ENCODE measurements at places on chromosomes 2 and 18.
A peak's percentile ranks its signal among the peaks of the same experiment; 100 is the strongest.

- DNase-seq, result no peak
Observed at GRCh38 chr18:36769611-36770314, 59.0 kb downstream of the TPGS2 start.

DNA sequence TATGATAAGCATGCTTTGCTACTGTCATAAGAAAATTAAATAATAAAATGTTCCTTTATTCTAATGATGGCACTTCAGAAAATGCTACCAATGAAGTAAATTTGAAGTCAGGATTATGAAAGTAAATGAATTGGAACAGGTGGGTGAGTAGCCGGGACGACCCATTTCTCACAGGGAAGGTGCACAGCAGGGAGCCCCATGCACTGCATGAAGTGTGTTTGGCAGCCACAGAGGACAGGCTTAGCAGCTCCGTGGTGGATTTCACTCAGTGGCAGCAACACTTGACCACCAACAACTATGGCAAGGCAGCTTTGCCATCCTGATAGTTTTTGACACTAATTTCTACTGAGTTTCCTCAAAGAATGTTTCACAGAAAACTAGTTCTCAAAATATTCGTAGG is 146.3 kb downstream of the ATL2 start:
- DNase-seq, result no peak

- no peak for DNase-seq
Observed at GRCh38 chr2:99488539-99489062, 1.2 kb downstream of the REV1 start.

- no peak for DNase-seq
Observed at GRCh38 chr2:25332571-25332970, 9.2 kb downstream of the DNMT3A start.

- no peak for DNase-seq
Observed at GRCh38 chr2:121289271-121289670, 4.3 kb upstream of the TFCP2L1 start.

DNA sequence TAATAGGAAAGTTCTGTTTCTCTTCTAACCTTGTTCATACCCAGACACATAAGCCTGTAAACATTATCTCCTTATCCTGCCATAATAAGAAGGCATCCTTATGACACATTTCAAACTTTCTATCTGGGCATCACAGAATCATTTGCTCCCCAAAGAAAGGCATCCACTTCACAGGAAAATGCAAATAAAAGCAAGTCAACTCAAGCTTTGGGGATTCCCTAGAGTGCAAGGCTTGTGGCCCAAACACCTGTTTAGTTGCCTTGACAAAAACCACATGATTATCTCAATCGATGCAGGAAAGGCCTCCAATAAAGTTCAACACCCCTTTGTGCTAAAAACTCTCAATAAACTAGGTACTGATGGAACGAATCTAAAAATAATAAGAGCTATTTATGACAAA is 195.7 kb upstream of the GALNT5 start:
- DNase-seq, result no peak

GRCh38 chr18:8766559-8767293 is 61.4 kb downstream of the MTCL1 start:
- DNase-seq, result no peak

DNA sequence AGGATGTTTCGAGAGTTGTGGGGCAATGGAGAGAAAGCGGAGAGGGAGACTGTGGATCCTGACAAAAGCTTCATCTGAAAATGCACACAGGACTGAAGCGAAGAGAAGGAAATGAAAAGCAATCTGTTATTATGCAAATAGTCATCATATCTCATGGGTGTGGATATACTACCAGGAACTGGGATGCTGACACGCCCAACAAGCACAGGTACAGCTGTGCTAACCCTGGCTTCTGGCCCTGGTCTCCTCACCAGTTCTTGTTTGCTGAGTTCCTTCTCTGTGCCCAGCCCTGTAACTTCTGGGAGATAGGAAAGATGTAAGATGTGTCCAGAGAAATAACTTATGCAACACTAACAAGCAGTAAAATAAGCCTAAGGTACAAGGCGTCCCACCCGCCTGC is 358.8 kb downstream of the CMPK2 start:
- no peak for DNase-seq

DNA sequence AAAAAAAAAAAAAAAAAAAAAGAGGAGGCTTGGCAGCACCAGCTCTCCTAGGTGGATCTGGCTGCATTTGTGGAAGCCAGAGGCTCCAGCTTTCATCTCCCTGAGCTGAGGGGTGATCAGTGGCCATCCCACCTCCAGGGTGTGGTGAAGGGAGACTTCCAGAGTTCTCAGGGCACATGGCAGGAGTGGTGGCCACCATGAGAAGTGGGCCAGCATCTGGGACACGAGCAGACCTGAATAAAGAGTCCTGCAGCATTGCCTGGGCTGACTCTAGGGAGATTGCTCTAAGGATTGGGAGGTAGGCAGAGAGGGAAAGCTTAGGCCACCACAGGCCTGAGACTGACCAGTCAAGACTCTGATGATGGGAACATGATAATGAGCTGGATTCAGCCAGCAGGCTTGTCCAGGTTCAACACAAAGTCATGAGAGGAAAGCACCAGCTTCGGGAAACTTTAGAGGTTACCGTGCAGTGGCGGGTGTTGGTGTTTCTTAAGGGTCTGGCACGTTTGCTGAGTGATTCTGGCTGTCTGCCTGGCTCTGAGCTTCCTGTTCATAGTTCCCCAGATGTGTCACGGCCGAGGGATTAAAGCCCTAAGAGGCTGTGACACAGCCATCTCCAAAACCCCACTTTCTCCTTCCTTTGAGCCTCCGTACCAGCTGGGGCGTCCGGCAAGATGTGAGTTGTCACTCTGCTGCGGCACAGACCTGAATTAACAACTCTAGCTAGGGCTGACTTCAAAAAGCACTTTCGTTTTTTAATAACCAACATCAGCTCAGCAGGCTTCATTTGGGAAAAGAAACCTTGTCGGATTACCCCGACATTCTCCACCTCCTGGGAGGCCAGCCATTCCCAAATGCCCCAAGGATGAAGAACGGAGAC is 38.3 kb upstream of the IL1R1 start:
- peak; percentile 26 for DNase-seq

DNA sequence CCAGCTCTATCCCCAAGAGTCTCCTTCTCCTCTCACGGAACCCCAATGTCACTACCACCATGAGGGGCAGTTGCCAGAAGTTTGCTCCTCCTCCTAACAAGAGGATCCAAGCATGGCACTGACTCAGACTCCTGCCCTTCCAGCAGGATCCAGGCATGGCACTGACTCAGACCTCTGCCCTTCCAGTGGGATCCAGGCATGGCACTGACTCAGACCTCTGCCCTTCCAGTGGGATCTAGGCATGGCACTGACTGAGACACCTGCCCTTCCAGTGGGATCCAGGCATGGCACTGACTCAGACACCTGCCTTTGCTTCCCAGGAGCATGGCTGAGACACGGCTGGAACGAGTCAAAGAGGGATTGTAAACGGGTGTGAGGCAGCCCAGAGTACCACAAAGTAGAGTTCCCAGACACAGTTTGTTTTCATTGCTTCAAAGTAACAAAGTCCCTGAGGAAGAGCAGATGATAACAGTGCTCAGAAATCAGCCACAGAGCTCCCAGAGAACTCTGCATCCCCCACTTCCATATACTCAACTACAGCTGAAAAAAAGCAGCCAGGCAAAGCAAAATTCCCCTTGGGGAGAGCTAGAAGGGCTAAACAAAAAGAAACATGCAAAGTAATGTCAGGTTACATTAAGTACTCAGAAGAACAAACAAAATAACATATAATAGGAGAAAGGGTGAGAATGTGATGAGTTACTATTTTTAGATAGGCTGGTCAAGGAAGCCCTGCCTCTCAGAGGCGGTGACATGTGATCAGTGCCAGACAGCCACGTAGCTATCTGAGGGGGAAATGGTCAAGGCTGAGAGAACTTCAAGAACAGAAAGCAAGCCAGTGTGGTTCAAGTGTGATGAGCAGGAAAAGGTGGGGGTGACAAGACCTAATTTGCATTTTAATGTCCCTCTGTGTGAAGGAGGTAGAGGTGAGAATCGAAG is 3.0 kb downstream of the BUB1 start:
- DNase-seq, result peak; percentile 21

GRCh38 chr2:230224458-230224857 is 1.1 kb upstream of the SP140 start:
- DNase-seq, result no peak

DNA sequence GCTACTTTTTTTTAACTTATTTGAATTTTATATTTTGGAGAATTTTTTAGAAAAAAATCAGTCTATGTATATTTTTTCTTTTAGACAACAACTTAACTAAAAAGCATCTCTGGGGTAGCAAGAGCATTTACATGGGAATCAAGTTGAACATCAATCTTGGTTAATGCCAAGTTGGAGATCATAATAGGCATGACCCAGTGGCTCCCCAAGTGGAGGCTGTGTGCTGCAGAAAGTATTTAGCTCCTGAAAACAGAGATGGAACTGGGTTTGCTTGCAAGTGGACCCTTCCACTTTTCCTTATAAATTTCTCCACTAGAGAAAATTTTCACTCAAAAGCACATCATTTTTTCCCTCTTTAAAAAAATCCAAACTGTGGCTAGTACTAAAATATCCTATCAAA is 23.9 kb upstream of the CAVIN2 start:
- DNase-seq, result no peak

GRCh38 chr2:237743024-237743423 is 55.6 kb upstream of the RBM44 start:
- DNase-seq, result no peak

GRCh38 chr2:206456078-206456754 is 12.9 kb downstream of the ADAM23 start:
- DNase-seq, result no peak

- no peak for DNase-seq
Observed at GRCh38 chr2:209834767-209835166, 63.1 kb downstream of the UNC80 start.

GRCh38 chr2:138494265-138494966 is 7.2 kb upstream of the SPOPL start:
- DNase-seq, result no peak

DNA sequence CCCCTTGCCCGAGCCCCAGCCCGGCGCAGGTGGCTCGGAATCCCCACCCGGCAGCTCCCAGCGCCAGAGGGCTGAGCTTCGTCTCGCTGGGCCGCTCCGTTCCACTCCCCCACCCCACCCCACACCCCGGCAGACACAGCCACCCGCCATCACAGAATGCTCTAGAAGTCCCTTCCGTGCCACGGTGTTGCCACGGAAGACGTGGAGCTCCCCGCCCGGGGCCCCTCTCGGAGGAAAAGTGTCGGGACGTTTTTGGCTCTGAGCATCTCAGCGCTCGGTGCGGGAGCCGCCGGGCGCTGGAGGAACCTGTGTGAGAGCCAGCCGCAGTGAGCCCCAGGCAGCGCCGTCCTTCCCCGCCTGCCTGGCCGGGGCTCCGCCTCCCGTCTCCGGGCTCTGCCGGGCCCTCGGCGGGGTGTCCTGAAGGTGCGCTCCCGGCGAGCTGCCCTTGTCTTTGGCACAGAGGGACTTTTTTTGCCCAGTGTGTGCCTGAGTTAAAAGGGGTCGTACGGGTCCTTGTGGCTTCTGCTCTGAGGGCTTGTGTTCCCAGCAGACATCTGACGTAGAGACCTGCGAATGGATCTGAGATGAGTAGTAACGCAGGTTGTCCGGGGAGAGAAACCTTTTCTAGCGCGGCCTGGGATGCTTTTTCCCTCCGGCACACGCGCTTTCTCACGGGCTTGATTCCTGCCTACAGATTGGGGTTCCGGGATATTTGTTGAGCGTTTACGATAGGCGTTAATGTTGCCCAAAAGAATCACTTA is 1.8 kb downstream of the ZCCHC2 start:
- peak; percentile 42 for DNase-seq

DNA sequence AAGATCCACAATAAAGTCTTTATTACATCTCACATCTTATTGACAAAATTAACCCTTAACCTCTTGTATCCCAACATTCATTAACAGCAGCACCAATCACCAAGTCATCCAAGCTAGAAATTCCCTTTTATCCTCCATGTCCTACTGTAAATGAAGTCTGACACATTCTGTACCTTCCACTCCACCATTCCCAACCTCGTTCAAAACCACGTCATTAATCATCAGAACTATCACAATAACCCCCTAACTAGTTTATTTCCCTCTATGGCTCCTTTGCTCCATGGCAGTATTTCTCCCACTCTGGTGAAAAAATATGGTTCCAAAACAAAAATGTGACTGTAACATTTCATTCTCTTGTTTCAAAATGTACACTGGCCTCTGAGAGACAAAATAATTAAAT is 1626.2 kb downstream of the LRP1B start:
- no peak for DNase-seq

- DNase-seq, result peak; percentile 53
Observed at GRCh38 chr18:58687871-58688308, 16.6 kb downstream of the MALT1 start.

DNA sequence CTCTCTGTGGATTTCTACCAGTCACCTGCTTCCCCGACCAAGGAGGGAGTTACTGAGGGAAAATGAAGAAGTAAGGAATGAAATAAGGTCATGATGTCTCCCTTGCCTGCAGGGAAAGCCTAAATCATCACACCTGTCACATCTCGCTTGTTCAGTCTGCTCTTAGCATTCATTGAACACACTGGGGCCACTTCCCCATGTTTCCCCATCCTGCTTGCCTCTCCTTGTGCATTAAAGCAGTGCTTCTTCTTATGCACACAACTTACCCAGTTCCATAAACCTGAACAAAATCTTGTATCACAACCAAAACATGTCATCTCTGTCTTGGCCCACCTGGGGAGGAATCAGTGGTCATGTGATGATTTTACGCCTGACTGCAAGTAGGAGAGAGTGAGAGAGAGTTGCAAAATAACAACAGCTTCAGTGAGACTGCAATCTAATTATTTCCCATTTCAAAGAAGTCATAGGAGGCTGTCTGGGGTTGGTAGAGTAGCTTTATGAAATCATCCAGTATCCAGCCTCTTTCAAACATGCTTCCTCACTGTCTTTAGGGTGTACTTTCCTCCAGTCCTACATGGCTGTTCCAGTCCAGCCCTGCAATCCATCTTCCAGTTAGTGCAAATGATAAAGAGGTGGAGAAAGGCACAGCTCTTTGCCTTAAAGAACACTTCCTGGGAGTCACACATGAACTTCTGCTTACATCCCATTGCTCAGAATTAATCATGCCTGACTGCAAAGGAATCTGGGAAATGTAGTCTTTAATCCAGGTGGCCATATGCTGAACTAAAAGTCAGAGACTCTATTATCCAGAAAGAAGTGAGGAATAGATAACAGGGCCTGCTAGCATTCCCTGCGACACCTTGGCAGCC is 220.1 kb downstream of the HAUS1 start:
- no peak for DNase-seq
